NCI-H2029 (cell line): ENCODE measurements at places on chromosomes 2 and 18.

GRCh38 chr2:43718530-43719124 lies 42.4 kb upstream of the C1GALT1C1L start:
- DNase-seq, result no peak

- DNase-seq, result no peak
Measured at GRCh38 chr2:98827625-98828368, 96.9 kb upstream of the MGAT4A start.

DNA sequence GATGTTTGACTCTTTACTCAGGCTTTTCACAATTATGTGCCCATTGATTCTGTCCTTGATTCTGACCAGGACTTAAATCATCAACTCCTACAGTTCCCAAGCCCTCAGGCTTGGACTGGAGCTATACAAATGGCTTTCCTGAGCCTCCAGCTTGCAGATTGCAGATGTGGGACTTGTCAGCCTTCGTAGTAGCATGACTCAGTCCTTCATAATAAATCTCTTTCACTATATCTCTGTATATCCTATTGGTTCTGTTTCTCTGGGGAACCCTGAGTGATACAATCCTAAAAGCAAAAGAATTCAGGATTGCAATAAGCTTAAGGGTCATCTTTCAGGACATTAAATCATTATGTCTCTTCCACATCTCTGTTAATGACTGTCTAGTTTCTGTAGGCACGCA lies 356.6 kb downstream of the RIT2 start:
- no peak for DNase-seq

DNA sequence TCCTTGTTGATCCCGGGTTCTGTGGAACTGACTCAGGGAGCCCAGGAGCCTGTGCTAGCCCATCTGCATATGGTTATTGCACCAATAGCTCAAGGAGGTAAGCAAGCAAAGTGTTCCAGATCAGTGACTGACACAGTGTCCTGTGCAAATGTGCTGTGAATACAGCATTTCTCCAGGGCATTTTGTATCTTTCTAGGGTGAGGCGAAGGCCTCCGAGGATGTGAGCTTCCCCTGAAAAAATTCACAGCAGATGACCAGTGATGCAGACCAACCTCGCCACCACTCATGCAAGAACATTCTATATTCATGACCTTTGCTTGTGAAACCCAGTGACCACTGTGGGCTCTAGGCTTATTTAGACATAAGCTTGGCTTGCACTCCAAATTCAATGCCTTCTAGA lies 15.2 kb upstream of the NT5DC4 start:
- DNase-seq, result no peak

GRCh38 chr2:152335726-152336118 lies 748 bp downstream of the FMNL2 start:
- no peak for DNase-seq

GRCh38 chr2:61887717-61888266 lies 664 bp downstream of the CCT4 start:
- no peak for DNase-seq

GRCh38 chr2:222903234-222904220 lies 42.7 kb downstream of the ACSL3 start:
- peak; percentile 43 for DNase-seq

- DNase-seq, result no peak
Measured at GRCh38 chr2:194105358-194105757, 1551.7 kb upstream of the SLC39A10 start.

DNA sequence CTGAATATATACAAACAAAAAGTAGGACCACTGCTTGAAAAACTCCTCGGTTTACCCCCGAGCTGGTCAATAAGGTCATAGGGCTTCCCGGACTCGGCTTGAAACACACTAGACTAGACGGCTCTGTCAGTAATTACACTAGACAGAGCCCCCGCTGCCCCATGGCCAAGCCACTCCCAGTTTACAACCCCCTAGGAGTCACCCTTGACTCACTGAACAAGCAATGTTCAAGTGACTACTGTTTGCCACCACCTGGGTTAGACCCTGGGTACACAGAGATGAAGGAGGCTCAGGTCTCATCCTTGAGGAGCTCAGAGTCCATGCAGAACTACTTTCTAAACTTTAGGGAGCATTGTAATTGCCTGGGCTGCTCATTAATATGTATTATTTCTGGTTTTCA lies 13.7 kb upstream of the PRELID3A start:
- DNase-seq, result no peak

- no peak for DNase-seq
Measured at GRCh38 chr18:12820506-12820905, 63.5 kb downstream of the PTPN2 start.

DNA sequence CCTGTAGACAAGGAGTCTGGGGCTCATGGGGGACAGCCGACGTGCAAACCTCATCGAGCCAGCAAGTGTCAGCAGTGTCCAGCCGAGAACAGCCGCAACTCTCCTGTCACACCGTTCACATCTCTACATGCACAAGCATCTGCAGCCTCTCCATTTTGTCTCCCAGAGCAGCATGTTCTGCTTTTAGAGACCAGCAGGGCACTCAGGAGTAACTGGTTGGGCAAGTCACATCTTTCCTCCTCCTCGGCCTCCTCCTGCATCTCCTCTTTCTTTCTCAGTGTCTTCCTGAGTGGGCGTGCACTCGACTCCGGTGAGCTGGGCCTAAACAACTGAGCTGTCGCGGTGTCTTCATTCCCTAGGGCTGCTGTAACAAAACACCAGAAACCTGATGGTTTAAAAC lies 249.9 kb downstream of the SH3BP4 start:
- no peak for DNase-seq

DNA sequence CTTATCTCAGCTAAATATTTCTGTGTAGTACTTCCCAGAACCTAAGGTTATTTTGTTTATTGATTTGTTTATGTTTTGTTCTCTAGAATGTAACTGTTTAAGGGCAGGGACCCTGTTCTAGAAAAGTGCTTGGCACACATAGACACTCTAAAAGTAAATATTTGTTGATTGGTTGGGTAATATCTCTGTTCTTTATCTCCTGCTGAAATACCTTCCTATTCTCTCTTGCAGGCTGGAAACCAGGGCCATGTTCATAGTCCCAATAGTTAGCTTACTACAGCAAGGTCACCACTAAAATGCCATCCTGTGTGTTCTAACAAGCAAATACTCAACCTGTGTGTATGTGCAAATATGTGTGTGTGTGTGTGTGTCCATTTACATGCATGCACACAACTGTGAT lies 375.6 kb upstream of the MEIS1 start:
- no peak for DNase-seq

DNA sequence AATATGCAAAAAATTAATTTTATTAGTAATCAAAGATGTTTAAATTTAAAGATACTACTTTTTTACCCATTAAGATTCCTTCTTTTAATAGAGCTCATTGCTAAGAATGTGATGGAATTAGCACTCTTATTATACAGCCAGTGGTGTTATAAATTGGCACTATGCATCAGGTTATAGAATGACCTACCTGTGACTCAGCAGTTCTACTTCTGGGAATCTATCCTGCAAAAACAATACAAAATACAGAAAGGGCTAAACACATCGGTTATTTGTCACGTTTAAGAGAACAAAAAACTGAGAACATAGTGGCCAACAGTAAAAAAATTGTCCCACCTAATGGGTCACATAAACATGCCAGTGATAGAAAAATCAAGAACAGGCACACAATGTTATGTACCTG lies 9.4 kb upstream of the ADD2 start:
- DNase-seq, result no peak

GRCh38 chr18:75728621-75729020 lies 301.1 kb upstream of the SMIM21 start:
- DNase-seq, result no peak

- DNase-seq, result no peak
Measured at GRCh38 chr2:54176577-54176976, 61.2 kb downstream of the ACYP2 start.

DNA sequence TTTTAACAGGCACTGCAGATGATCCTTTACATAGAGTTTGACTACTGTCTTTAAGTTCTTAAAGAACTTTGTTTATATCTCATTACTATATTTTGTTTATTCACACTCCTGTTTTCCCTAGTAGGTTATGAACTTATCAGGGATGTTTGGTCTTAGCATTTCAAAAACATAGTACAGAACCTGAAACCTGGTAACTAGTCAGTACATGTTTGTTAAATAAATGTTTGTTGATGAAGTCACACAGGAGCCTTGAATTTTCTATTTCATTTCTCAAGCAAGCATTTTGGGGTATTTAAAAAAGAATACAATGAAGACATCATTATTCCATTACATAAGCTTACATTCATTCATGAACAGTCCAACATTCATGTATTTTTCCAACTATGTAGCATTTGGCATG lies 280.3 kb upstream of the ZSWIM2 start:
- DNase-seq, result no peak
